ENCODE measurements at places on chromosomes 3 and 15.

DNA sequence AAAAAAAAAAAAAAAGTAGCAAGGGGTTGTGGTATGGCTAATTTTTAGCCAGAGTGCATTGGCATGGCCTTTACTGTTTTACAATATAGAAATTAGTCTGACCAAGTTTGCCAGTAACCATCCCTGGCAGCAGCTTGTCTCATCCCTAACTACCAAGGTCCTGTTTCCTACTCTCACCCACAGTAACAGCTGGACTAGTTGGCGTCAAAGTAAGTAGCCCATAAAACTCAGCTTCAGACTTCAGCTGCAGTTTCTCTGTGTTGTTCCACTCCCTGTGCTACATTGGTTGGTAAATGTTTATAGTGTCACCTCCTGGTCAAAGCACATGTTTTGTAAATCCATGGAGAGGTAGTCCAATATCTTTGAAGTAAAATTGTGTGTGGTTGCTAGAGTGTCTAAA, 691.3 kb downstream of the ZPLD1 start:
- no peak for DNase-seq

DNA sequence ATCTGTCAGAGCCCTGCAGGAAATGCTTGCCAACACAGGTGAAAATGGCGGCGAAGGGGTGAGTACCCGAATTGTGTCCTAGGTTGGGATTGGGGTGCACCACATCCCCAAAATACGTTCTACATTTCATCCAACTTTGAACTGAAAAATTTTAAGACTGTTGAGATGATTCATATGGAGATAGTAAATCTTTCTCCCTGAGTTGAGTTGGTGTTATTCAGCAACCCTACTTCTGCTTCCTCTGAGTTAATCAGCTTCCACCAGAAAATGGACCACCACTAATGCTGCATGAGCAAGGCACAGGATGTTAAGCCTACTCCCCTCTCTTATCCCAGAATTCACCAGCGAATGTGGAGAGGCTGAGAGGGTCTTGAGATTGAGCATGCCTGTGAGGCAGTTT, 192.9 kb downstream of the RYR3 start:
- DNase-seq = no peak

GRCh38 chr3:128278761-128279600, 125.7 kb downstream of the EEFSEC start:
- DNase-seq = no peak

- no peak for DNase-seq
Measured at GRCh38 chr3:126944089-126944965, 38.6 kb upstream of the PLXNA1 start.

- no peak for DNase-seq
Measured at GRCh38 chr3:122305818-122306621, 19.0 kb upstream of the CSTA start.

DNA sequence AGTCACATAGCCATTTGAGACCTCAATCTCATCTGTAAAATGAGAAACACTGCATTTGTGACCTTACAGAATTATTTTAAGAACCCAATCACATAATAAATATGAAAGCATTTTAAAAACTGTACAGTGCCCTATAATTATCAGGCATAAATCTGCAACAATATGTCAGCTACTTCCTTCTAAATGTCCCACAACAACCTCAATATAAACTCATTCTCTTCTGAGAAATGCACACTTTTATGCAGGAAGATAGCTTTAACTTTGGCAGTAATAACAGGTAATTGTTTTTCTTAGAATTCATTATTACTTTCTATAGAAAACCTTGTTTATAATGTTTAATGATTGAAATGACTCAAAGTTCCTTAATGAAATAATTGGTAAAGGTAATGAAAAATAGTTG, 400.7 kb upstream of the AGTR1 start:
- no peak for DNase-seq

DNA sequence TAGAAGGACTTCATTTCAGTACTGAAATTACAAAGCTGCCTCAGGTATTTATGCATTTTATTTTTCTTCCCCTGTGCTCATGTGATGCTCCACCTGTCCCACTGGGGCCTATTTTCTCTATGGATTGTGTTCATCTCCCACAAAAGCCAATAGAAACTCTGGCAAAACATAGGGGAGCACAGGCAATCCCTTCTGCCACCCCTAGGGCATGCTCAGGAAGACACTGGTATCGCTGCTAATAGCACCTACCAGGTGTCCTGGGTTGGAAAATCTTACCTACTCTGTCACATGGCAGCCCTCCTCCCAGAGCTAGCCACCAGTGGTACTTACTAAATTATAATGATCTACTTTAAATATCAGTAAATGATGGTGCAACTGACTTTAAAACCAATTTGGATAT, 427.4 kb downstream of the FGF12 start:
- no peak for DNase-seq

GRCh38 chr3:119924111-119925094, 142.5 kb downstream of the NR1I2 start:
- DNase-seq = no peak

DNA sequence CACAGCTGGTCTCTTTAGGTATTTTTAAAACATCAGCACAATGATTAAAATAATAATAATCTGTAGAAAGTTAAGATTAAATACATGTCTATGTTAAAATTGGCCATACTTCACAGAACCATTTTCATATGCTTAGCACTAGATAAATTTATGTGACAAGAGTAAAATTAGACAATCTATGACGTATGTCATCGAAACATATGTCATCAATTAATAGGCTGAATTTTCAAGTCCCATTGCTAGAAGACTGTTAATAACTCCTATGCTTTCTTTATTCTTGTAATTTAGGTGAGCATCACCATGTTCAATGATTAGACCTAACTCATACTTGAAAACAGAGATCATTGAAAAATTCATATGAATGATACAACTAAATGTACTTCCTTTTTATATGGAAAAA, 593.3 kb upstream of the KCNMB2 start:
- DNase-seq = no peak

DNA sequence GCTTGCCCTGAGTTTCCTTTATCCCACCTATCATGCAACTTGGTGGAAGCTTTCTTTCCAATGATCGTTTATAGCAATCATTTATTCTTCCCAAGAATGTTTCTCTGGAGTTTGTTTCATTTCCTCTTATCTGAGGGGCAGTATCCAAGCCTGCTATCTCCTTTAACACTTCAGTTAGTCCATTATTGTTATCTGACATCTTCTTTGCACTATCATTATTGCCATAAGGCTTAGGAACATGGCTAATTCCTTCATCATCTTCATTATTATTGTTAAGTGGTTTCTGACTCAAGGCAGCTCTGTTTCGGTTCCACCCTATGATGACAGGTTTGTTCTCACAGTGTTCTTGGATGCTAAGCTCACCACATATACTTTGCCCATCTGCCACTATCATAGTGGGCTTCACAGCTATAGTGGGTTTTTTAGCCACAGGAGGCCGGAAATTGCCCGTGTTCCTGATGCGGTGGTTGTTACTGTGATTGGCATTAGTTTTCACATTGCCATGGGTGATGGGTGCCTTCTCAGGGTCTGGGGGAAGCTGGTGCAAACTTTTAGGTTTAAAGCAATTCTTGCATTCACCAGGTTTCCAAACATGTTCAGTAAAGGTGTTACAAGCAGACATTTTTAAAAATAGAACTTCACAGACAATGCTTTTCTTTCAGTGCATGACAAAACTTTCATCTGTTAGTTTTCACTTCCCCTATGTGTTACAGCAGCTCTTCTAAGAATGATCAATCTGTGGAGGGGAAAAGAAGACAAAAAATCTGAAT, 110.6 kb upstream of the TSPAN3 start:
- DNase-seq = no peak

DNA sequence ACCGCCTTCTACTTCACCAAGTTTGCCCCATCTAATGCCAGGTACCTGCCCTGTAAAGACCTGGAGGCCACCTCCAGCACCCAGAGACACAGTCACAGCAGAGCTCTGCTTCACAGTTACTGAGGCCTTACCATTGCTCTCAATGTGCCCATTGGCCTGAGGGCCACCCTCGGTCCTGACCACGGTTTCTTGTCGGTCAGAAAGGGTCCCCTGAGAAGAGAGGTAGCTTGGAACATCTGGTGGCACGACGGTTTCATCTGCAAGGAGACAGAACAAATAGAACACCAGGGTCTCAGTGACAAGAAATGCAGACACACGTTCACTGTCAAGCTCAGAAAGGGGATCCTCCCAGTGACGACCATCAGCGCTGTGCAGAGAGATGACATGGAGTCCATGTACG, 118.7 kb downstream of the LRIG1 start:
- DNase-seq = no peak

DNA sequence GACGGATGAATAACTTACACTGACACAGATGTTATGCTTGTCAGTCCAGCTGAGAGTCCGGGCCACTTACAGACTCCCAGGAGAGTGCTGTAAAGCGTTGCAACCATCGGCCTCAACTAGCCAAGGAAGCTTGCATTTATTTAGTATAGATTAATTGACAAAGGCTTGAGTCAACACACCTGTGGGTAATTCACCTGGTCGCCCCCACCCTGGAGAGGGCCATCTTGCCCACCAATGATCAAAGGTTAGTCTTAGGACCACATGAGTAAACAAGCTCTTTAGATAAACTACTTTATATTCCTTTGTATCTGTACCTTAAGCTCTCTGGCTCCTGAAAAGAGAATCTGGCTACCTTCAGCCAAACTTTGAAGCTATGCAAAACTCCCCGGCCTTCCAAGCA, 51.0 kb downstream of the PAK2 start:
- no peak for DNase-seq

DNA sequence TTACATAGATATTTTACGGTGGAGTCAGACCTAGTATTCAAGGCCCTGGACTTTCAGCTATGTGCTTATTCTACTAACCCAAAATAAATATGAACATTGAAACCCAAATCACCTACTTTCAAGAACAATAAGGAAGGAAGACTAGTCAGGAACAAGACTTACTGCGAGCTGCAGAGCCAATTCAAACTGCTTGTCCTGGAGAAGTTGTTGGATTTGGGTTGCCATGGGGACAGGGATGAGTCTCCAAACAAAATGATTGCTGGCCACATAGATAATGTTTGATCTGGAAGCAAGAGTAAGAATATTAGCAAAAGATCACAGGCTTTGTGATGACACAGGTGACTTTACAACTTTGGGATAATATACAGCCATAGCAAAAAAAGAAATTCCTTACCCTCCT, 21.6 kb upstream of the PLA2G4F start:
- DNase-seq = no peak

GRCh38 chr3:46417841-46418611, 11.0 kb downstream of the CCRL2 start:
- no peak for DNase-seq

DNA sequence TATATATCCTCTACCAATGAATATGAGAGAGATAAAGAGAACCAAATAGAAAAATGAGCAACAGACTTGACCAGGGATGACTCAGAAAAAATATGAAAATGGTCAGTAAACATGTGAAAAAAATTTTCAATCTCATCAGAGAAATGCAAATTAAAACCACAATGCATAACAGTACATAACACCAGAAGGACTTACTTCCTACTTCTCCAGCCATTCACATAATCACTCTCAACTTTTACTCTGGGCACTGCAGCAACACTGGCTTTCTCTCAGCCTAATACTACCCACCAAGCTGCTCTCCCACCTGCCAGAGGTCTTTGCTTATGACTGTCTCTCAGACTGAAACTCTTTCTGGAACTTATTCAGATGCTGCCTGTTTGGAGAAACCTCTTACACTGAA, 49.4 kb downstream of the DPH6 start:
- no peak for DNase-seq

DNA sequence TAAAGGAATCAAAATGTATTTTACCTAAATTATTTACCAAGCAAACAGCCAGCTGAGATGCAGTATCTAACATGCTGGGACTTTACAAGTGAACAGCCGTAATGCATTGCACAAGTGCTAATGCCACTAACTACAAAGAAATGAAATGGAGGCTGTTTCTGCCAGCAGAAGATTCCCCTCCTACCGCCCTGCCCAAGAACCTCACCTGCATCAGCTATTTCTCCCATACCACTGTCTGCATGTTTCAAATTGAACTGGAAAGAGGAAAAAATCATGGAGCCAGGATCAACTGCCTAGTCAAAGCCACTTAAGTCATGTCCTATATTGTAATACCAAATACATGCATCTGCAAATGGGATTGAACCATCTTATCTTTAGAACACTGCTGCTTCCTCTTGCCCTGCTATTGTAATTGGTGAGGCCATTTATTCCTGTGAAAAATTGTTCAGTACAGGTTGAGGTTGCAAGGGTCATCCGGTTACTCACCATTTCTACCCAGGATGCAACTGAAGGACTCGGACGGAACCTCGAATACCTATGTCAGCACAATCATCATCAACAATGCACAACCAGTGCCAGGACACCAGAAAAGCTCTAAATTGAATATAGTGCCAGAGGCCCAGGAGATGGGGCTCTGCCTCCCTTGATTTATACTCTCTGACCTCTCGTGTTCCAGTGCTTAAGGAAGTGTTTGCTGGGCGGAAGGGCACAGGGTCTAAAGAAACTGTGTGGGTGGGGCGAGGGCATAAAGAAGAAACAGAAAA, 27.5 kb downstream of the ANXA2 start:
- no peak for DNase-seq

GRCh38 chr3:113571360-113571759, 39.0 kb downstream of the SIDT1 start:
- no peak for DNase-seq

GRCh38 chr15:39736412-39737195, 46.0 kb downstream of the FSIP1 start:
- DNase-seq = no peak

DNA sequence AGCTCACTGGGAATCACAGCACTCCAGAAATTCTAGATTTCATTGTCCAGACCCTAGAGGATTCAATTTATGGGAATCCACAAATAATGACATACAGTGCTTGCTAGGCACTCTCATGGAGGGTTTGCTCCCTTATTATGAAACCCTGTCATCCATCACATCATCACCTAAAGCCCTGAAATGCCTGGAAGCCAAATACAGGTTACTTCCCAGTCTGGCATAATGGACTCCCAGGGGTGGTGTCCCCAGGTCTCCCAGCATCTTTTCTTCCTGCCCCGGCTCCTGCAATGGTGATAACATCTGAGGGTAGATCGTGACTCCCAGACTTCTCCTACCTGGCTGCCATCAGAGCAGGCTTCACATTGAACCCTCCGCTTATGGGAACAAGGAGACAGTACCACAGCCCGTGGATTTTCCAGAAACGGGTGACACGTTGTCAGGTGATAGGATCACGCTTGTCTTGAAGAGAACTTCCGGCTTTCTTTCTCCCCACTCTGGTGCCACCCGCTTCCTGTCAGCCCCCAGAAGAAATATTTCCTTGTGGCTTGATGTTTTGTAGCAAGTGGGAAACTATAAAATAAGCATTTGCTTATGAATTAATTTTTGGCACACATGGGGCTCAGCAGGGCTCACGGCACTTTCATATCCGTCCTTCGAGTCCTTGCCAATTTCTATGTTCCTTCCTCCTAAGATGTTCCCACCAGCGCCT, 238.7 kb upstream of the BHLHE40 start:
- no peak for DNase-seq

- no peak for DNase-seq
Measured at GRCh38 chr15:49622561-49622960, 1.7 kb downstream of the DTWD1 start.

DNA sequence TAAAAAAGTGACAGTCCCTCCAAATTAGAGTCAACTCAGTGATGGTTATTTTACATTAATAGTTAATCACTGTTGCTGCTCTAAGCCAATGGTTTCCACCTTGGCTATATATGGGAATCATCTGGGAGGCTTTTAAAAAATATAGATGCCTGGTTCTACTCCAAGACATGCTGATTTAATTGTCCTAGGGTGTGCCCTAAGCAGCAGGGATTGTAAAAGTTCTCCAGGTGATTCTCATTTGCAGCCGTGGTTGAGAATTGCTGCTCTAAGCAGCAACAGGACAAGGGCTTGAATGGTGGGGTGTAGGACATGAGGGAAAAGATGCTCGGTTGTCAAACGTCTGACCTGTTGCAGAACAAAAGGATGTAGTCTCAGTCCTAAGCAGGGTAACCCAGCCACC, 405.1 kb upstream of the MCTP2 start:
- DNase-seq = no peak

Measured in stimulated activated CD4-positive, alpha-beta T cell treated with anti-CD3 and anti-CD28 coated beads, Interleukin-2, amount 100 ng/mL, for 24 hours (primary cell).